Activated T-cell treated with anti-CD3 and anti-CD28 coated beads, Interleukin-2, amount 50 U/mL, for 48 hours (primary cell): ENCODE measurements at places on chromosomes 4 and X.

DNA sequence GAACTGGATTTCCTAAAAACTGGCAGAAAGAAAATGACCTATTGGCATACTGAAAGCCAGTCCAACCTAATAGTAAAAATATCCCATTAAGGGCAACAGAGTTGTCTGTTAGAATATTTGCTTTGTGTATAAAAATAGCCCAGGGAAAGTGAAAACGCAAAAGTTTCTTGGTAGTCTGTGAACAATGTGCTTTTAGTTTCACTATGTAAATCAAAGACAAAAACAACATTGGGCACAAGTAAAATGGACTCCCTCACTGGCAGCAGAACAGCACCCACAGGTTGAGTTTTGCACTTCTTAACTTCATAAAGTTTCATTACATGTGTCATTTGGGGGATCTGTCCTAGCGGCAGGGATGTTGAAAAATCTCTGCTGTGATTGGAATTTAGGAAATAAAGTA lies 4.3 kb upstream of the FGG start:
- DNase-seq = no peak

DNA sequence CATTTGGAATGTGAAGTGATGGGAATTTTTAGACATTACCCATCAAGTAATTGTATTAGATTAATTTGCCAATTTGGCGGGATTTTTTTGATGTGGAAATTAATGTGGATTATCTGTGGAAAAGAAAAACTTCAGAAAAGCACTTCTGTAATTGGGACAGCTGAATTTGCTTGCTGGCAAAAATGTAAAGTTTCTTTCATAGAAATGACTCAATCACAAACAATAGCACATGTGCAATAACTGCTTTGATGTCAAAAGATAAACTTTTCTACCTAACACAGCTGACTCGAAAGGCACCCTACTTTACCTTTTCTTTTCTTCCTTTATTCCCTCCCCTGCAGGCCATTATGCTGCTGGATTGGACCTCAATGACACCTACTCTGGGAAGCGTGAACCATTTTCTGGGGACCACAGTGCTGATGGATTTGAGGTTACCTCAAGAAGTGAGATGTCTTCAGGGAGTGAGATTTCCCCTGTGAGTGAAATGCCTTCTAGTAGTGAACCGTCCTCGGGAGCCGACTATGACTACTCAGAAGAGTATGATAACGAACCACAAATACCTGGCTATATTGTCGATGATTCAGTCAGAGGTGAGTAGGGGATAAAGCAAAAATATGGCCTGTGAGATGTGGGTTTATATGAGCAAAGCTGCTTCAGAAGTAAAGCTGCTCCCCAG lies 1.4 kb downstream of the AREG start:
- no peak for DNase-seq

DNA sequence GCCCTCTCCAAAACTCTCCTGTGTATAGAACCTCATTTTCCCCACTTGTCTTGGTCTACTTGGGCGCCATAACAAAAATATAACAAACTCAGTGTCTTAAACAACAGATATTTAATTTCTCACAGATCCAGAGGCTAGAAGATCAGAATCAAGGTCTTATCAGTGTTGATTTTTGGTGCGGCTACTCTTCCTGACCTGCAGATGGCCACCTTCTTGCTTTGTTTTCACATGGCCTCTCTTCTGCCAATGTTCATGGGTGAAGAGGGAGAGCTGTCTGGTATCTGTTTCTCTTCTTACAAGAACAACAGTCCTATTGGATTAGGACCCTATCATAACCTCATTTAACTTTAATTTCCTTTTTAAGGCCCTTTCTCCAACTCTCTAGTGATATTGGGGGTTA lies 177.3 kb downstream of the PABPC4L start:
- no peak for DNase-seq

DNA sequence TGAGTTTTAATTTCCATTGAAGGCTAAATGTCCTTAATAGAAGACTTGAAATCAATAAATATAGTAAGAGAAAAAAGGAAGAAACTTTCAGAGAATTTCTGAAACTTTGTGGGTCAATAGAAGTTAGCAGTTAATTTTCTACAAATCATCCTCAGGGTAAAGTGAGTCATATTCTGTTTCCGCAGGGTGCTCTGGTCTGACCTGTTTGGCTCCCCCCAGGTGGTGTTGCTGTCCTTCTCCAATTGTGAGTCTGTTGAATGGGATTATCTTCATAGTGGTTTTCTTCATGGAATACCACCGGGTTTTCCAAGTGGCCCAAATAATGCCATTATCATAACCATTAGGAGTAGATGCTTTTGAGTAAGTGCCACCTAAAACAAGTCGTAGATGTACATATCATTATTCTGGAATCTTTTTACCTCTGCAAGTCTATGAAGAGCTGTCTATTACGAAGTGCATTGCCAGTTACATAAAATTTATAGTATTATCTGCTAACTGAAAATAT lies 7.7 kb downstream of the FGG start:
- no peak for DNase-seq

- DNase-seq = no peak
Measured at GRCh38 chrX:11257711-11258110, 35.5 kb upstream of the AMELX start.

GRCh38 chrX:25531096-25531495 lies 515.3 kb upstream of the ARX start:
- no peak for DNase-seq

GRCh38 chrX:132692066-132692465 lies 203.2 kb upstream of the MBNL3 start:
- DNase-seq = no peak

- DNase-seq = no peak
Measured at GRCh38 chr4:146186596-146186995, 11.1 kb downstream of the LSM6 start.

- DNase-seq = no peak
Measured at GRCh38 chr4:183841001-183841400, 64.1 kb upstream of the STOX2 start.

- no peak for DNase-seq
Measured at GRCh38 chr4:188012426-188012945, 16.9 kb downstream of the ZFP42 start.

DNA sequence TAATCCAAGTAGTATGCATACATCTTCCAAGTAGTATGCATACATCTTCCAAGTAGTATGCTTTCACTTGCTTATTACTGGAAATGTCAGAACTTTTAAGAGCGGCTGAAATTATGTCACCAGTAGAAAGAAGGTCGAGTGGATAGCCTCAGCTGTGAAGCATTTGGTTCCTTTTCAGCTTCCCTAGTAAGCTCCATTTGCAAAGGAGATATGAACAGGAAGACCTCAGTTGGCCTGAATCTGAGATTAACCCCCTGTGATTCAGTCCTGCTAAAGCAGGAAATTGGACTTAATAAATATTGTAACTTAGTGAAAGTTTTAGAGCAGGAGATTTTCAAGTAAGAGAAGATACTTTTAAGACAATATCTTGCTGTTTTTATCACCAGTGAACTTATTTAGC lies 48.1 kb downstream of the PCDH7 start:
- no peak for DNase-seq

- DNase-seq = no peak
Measured at GRCh38 chr4:142449771-142450373, 396.2 kb downstream of the INPP4B start.

DNA sequence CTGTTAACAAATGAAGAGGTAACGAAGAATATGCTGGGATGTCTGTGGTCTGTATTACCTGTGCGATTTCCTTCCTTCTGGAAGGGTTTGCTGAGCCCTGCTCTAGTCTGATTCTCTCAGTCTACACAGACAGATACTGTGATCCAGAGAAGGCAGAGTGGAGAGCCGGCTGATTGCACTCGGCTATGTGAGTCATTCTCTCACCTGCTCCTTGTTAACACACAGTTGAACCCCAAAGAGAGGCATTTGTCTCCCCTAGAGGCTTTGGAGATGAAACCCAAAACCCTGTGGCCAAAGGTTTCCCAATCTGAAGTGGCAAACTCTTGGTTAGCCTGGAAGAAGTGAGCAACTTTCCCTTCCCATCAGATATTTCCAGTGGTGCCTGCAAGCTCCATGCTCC lies 78.1 kb upstream of the GPC4 start:
- DNase-seq = no peak

GRCh38 chr4:42596918-42597317 lies 60.0 kb downstream of the ATP8A1 start:
- DNase-seq = no peak

GRCh38 chr4:98976716-98977115 lies 18.8 kb upstream of the METAP1 start:
- no peak for DNase-seq

DNA sequence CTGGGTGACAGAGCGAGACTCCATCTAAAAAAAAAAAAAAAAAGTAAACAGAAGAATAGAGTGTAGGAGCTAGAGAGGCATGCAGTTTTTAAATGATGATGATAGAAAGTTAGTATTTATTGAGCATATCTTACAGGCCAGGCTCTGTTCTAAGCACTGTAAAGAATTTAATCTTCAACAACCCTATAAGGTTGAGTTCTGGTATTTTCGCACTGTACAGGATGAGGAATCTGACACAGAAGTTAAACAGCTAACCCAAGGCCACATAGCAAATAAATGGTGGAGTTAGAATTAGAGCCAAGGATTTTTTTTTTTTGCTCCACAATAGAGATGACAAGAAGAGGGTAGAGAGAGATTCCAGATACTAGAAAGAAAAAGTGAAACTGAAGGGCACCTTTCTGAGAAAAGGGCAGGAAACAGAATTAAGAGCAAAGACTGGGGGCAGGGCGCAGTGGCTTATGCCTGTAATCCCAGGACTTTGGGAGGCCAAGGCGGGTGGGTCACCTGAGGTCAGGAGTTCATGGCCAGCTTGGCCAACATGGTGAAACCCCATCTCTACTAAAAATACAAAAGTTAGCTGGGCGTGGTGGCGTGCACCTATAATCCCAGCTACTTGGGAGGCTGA lies 56.1 kb downstream of the KLHL5 start:
- DNase-seq = no peak

GRCh38 chr4:74402692-74403456 lies 37.9 kb downstream of the EREG start:
- no peak for DNase-seq

GRCh38 chr4:166625018-166625637 lies 609.2 kb downstream of the SPOCK3 start:
- no peak for DNase-seq

DNA sequence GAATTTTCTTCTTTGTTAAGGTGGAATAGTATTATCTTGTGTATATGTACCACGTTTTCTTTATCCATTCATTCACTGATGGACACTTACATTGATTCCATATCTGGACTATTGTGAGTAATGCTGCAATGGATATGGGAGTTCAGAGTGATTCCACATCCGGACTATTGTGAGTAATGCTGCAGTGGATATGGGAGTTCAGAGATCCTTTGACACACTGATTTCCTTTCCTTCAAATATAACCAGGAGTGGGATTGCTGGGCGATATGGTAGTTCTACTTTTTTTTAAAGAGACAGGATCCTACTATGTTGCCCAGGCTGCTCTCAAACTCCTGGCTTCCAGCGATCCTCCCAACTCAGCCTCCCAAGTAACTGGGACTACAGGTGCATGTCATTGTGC lies 12.1 kb downstream of the TMEM156 start:
- no peak for DNase-seq

DNA sequence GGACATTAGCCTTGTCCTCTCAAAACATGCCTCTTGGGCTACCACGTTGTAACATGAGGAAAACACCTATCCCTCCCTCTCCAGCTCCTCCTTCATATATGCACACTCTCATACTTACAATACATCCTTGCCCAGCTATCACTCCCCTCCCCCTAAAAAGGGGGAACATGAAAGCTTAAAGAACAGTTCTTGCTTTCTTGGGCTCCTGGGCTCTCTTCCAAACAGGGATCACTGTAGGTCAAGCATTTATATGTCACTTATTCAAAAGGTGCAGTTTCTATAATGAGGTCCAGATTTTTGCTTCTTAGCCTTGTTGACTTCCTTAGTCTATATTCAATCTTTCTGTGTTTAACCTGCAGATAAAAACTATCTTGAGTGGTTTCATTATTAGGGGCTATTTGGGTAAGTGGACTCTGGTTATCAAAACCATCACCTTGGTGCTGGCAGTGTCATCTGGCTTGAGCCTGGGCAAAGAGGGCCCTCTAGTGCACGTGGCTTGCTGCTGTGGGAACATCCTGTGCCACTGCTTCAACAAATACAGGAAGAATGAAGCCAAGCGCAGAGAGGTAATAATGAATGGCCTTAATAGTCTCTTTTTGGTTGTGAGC lies 119.4 kb downstream of the AKAP4 start:
- DNase-seq = no peak

DNA sequence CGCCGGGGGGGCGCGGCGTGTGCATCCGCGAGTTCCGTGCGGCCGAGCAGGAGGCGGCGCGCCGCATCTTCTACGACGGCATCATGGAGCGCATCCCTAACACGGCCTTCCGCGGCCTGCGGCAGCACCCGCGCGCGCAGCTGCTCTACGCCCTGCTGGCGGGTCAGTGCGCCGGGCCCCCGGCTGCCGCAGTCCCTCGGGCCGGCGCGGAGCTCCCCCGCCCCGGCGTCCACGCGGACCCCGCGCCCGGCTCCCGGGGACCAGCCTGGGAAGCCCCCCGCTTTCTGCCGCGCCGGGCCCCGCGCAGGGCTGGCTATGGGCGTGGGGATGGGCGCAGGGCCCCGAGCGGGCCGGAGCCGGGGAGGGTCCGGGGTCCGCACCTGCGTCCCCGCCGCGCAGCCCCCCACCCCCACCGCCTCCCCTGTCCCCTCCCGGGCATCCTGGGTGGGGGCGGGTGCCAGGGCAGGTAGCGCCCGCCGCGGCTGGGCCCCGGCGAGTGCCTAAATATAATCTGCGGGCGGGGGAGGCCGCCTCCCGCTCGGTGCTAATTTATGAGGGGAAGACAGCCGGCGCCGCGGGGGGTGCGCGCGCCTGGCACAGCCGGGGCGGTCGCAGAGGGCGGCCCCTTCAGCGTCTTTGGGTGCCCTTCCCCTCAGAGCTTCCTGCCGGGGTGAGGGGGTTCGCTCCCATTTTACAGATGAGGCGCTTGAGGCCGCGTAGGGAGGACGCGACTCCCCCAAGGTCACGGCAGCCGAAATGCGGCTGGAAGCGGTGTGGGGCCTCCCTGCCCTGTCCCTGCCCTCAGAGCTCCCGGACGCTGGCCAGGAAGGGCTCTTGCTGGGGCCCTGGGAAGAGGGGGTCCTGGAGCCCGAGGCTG lies 837 bp downstream of the NAT8L start:
- no peak for DNase-seq
